ENCODE measurements at places on chromosomes 12 and 14.

DNA sequence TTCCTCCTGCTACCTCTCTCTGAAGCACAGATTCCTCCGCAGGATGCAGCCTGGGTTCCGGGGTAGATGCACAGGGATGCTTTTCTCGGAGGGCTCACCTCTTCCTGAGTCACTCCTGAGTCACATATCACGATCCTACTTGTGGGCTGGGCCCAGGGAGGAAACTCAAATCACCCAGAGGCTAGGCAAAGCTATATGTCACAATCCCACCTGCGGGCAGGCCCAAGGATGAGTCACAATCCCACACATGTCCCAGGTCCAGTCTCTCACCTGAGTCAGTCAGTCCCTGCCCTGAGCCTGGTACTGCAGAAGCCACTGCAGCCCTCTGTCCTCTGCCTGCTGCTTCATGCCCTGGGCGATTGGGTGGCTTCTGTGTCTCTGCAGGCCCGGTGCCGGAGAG is 149.0 kb upstream of the GSC start:
- DNase-seq: no peak

DNA sequence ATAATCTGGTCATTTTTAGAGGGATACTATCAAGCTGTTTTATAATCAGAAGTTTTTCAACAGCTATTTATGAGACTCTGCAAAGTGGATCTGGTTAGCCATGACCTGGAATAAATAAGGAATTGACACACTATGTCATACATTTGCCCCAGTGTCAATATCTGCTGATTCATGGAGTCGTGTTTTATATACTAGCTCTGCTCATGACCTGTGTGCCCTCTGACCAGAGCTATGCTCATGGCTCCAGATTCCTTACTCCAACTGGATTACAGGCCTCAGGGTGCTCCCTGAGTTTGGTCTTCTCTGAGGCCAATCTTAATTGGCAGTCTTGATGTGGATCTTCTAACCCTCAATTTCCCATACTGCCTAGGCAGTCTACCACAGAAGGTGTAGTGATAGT is 141.1 kb downstream of the FOXA1 start:
- no peak for DNase-seq

DNA sequence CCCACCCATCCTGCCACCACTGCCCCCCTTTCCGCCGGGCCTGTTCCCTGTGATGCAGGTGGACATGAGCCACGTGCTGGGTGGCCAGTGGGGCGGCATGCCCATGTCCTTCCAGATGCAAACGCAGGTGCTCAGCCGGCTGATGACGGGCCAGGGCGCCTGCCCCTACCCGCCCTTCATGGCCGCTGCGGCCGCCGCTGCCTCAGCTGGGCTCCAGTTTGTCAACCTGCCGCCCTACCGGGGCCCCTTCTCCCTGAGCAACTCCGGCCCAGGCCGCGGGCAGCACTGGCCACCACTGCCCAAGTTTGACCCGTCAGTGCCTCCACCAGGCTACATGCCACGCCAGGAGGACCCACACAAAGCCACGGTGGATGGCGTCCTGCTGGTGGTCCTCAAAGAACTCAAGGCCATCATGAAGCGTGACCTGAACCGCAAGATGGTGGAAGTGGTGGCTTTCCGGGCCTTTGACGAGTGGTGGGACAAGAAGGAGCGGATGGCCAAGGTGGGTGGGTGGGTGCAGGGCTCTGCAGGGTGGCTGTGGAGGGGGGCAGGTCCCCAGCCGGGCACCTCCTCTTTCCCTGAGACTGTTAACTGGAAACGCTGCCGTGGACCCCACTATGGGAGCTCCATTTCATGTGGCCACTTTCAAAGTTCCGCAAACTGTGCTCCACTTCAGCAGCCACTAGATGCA is 10.8 kb downstream of the SETD1B start:
- DNase-seq: no peak

GRCh38 chr12:80551897-80552296 is 107.9 kb downstream of the PTPRQ start:
- DNase-seq: no peak

GRCh38 chr14:105275267-105275946 is 25.4 kb downstream of the BRF1 start:
- no peak for DNase-seq

DNA sequence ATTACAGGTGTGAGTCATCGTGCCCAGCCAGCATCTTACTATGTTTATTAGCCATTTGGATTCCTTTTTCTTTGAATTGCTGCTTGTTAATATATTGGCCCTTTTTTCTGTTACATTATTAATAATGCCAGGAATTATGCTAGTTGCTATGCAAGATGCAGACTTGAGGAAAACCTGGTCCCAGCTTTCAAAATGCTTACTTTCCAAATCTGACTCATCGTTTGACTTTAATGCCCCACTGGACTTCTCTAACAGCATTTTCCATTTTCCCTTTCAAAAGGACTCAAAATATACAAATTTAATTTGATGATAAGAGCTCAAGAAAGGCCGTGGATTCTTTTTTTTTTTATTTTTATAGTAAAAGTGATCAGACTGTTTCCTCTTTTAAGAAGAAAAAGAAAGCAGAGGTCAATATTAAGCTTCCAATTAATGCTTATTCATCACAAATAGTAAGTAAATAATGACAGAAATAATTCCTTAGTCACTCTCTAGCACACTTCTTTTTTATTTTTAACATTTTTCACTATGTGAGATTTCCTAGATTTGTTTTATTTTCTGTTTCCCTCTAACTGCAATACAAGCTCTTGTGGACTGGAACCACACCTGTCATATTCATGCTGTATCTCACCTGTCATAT is 146.1 kb upstream of the FGD4 start:
- DNase-seq: no peak
